ENCODE measurements at places on chromosomes 1 and 21.

DNA sequence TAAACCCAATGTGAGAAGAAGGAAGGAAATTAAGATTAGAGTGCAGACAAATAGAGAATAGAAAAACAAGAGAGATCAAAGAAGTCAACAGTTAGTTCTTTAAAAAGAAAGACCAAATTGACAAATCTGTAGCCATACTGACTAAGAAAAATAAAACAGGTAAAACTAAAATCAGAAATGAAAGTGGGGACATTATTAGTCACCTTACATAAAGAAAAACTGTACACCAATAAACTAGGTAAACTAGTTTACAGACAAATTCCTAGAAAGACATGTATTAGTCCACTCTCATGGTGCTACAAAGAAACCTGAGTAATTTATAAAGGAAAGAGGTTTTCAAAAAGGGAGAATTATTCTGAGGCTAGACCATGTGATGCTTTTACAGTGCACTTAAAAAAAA, 22.3 kb downstream of the BLZF1 start:
- DNase-seq: no peak

DNA sequence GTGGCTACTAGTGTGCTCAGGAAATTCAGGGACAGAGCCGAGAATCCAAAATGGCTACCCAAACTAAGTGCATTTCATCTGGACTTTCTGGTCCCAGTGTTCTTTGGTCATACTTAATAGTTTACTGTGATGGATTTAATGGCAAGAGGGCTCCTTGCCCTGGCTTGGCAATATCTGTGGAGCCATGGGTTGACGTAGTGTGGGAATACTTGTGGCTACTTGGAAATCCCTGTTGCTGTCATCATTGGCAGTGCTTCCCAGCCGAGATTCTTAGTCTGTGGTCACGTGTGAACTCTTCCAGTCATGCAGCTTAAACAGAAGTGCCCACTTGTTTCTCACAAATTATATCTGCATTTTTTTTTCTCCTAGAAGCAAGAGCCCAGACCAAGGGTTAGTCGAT, 198.9 kb downstream of the HS2ST1 start:
- no peak for DNase-seq

- no peak for DNase-seq
These were observed 67.8 kb downstream of the ITPKB start for GRCh38 chr1:226671277-226671676.

- DNase-seq: no peak
These were observed 3.3 kb downstream of the RSRP1 start for GRCh38 chr1:25243907-25244306.

DNA sequence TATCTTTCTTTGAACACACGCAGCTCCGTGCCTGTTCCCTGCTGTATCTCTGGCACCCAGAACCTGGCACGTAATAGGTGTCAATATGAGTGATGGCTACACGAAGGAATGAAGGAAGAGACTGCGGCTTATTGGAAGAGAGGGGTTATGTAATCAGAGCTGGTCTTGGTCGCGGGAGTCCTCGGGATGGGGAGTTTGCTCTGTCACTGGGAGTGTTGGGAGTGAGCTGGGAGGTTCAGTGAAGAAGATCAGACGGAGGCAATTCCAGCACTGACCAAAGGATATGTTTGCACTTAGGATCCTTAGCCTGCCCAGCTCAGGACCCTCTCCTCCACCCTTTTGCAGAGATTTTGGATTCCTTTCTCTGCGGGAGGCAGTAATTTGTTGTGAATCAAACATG, 709.1 kb downstream of the PTPRU start:
- DNase-seq: no peak
